ENCODE measurements at places on chromosomes 5 and 9. TPM values are rescaled to one million over a fixed set of nuclear protein-coding genes. Genes with fewer than 3 reads are reported as not detected.

DNA sequence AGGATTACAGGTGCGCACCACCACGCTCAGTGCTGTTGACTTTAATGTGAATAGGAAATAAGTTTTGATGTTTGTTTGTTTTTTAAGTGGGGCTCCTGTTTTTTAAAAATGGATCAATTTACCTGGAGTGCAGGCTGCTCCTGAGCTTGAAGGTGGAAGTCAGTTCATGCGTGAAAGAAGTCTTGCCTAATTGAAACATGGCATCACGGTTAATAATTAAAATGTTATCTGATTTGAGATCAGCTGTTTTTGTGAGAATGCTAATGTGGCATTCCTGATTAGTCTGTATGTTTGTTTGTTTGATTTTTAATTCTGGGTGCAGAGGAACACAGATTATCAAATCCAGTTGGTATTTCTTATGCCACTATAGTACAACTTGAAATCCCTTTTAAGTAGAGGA lies 6.5 kb downstream of the SFXN1 start:
- peaks cover 89% of the 10 kb centered on the region for H3K36me3 ChIP-seq
- H3K27me3 ChIP-seq = no peaks in the 10 kb centered on the region
- H3K4me1 ChIP-seq = peaks cover 88% of the 10 kb centered on the region
- DNase-seq = no peak

DNA sequence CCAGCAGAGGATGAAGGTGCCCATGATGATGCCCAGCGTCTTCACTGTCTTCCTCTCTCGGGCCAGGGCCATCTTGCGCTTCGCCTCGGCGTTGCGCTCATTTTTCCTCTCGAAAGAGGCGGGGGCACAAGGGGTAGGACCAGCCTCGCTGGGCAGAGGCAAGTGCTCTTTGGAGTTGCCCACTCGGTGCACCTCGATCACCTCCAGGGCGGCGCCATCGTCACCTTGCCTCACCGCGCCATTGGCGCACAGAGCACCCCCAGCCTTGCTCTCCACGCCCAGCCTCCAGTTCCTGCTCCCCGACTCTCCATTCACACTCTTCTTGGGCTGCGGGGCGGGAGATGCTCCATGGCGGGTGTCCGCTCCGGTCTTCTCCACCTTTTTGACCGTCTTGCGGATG lies 1.6 kb downstream of the HTR1A start:
- no peak for DNase-seq
- H3K36me3 ChIP-seq = peaks cover 7% of the 10 kb centered on the region
- peaks cover 51% of the 10 kb centered on the region for H3K27me3 ChIP-seq
- H3K4me3 ChIP-seq = no peak overlapping the region

- H3K4me1 ChIP-seq = peaks cover 7% of the 10 kb centered on the region
- peaks cover 83% of the 10 kb centered on the region for H3K27me3 ChIP-seq
- DNase-seq = no peak
- H3K27ac ChIP-seq = no peak overlapping the region
These were observed 5.2 kb upstream of the ISL1 start for GRCh38 chr5:51378061-51378409.

DNA sequence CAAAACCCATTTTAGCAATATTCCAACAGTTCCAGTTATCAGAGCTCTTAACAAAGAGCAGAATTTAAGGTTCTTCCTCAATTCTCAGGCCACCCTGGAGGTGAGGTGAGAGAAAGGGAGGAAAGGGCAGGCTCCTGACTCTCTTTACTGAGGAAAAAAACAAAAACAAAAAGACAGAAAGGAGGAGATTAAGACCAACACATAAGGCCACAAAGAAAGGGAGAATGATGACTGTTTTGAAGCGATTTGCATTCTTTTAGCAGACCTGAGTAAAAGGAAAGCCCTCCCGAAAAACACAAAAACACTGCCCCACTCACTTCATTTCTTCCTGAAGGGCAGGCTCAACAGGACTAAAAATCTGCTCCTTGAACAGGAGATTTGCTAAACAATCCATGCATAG lies 300.5 kb downstream of the ARL15 start:
- H3K27ac ChIP-seq = no peak overlapping the region
- H3K4me3 ChIP-seq = no peak overlapping the region
- no peak for DNase-seq
- H3K36me3 ChIP-seq = peaks cover 15% of the 10 kb centered on the region
- peaks cover 2% of the 10 kb centered on the region for H3K4me1 ChIP-seq

DNA sequence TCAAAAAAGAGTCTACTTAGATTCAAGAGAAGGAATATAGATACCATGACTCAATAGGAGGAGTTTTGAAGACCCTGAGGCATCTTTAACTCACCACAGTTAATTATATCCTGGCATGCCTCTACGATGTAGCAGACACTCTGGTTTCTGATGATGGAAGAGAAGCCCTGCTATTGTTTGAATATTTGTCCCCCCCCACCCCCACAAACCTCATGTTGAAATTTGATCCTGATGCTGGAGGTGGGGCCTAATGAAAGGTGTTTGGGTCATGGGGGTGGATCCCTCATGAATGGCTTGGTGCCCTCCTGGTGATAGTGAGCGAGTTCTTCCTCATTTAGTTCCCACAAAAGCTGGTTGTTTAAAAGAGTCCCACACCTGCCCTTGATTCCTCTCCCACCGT lies 147.9 kb upstream of the TBCA start:
- no peak overlapping the region for H3K4me3 ChIP-seq
- H3K27ac ChIP-seq = no peak overlapping the region
- peaks cover 12% of the 10 kb centered on the region for H3K27me3 ChIP-seq

GRCh38 chr9:127693143-127693542 lies 13.6 kb upstream of the CFAP157 start:
- no peaks in the 10 kb centered on the region for H3K27me3 ChIP-seq
- no peak overlapping the region for H3K4me3 ChIP-seq
- no peak overlapping the region for H3K27ac ChIP-seq
- H3K36me3 ChIP-seq = no peaks in the 10 kb centered on the region
- DNase-seq = no peak

DNA sequence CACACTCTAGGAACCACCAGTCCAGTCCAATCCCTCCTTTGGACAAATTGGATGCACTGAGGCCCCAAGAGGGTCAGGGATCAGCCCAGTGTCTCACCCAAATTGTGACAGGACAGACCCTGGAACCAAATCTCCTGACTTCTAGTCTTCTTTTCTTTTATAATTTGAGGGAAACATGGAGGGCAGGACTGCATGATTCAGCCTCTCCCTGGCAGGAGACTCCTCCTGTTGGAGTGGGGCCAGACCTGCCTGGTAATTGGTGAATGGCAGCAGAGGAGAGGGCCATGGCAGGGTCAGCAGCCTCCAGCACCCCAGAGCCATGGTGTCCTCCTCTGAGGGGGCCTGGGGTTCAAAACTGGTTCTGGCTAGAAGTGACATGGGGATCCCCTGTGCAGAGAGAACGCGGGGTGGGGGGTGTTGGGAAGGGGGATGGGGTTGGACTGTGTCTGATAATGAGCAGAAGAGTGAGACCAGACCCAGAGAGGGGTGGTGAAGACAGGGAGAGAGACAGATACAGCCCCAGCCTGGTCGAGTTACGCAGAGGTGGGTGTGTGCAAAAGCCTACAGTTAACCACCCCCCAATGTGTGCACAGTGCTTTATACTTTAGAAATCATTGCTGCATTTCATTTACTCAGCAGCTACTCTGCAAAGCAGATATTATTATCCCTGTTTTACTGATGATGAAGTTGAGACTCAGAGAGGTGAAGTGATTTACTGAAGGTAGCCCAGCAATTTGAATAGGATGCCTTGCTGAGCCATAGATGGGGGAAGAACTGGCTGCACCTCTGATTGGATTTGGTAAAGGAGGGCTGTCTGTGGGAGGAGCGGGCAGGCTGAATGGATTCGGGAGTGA lies 3.8 kb upstream of the SYNPO start:
- H3K27ac ChIP-seq = no peak overlapping the region
- no peak for DNase-seq
- no peaks in the 10 kb centered on the region for H3K4me1 ChIP-seq
- H3K36me3 ChIP-seq = no peaks in the 10 kb centered on the region
- H3K27me3 ChIP-seq = peaks cover 14% of the 10 kb centered on the region

DNA sequence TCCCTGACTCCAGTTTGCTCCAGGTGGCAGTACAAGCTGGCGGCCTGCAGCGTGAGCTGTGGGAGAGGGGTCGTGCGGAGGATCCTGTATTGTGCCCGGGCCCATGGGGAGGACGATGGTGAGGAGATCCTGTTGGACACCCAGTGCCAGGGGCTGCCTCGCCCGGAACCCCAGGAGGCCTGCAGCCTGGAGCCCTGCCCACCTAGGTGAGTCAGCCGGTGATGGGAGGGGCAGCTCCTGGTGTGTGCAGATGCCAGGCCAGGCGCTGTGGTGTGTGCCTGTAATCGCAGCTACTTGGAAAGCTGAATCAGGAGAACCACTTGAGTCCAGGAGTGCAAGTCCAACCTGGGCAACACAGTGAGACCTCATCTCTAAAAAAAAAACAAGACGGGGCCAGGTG lies 10.0 kb upstream of the CACFD1 start:
- DNase-seq = no peak
- H3K4me3 ChIP-seq = no peak overlapping the region
- no peaks in the 10 kb centered on the region for H3K36me3 ChIP-seq
- no peaks in the 10 kb centered on the region for H3K4me1 ChIP-seq

DNA sequence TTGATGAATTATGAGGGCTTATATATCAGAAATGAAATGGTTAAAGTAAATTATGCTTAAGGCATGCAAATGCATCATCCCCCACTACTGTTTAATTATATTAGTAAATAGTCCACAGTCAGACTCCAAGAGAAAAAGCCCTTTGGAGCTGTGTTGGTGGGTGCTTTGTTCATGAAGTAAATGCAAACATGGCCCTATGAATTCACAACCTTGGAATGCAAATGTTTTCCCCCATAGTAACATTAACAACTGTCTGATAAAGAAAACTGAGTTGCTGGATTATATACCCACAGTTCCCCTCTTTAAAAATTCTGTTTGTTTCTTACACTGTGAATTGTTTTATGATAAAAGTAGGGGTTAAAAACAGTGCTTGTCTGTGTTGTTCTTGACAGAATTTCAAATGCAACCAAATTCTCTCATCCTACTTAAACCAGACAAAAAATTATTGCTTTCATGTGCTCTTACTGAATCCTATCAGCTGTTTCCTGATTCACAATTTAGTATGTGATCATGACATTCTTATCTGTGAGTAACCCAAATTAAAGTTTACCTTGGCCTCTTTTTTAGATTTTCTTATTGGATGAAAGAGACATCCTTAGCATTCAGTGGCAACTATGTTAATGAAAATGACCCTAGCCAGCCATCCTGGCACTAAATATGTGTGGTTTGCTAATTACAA lies 48.5 kb upstream of the SNCAIP start:
- no peaks in the 10 kb centered on the region for H3K4me1 ChIP-seq
- H3K36me3 ChIP-seq = no peaks in the 10 kb centered on the region
- DNase-seq = no peak
- no peak overlapping the region for H3K4me3 ChIP-seq
- H3K27ac ChIP-seq = no peak overlapping the region

DNA sequence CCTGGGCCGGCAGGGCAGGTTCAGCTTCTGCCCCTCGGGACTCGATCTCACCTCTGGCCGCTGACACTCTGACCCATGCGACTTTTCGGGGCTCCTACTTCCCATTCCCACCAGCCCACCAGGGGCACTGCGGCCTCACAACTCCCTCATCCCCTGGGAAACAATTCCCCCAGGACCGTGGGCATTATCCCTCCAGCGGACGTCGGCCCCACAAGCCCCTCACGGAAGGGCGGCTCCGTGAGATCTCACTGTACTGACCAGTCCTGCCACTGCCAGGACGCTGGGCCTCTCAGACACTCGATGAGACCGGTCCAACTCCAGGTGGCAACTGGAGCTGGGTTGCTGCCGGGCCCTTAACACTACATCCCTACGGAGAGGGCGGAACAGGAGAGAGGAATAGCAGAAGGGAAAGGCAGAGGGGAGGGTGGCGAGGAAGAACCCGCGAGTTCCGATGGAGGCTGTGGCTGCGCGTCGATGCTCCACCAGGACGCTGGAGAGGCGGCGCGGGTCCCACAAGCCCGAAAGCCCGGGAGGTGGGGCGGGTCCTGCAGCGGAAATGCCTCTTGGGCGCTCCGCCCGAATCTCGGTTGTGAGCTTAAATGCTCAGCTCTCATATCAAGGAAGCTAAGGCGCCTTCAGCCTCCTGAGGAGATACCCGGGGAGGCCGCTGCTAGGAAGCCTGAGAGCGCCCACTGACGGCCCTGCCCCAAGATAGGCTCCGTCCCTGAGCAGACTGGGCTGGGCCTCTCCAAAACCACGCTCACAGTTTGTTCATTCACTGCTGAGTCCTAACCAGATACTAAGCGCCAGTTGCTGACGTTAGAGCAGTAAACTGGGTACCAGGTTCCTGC lies 36.3 kb downstream of the VCP start:
- H3K27ac ChIP-seq = peak overlapping the region; percentile 36
- peak; percentile 56 for DNase-seq
- H3K27me3 ChIP-seq = no peaks in the 10 kb centered on the region
- peaks cover 2% of the 10 kb centered on the region for H3K4me1 ChIP-seq
- H3K36me3 ChIP-seq = peaks cover 7% of the 10 kb centered on the region
- peak overlapping the region; percentile 49 for H3K4me3 ChIP-seq

GRCh38 chr5:137631453-137631852 lies 104.4 kb downstream of the KLHL3 start:
- DNase-seq = no peak
- H3K4me1 ChIP-seq = peaks cover 3% of the 10 kb centered on the region
- no peak overlapping the region for H3K4me3 ChIP-seq

DNA sequence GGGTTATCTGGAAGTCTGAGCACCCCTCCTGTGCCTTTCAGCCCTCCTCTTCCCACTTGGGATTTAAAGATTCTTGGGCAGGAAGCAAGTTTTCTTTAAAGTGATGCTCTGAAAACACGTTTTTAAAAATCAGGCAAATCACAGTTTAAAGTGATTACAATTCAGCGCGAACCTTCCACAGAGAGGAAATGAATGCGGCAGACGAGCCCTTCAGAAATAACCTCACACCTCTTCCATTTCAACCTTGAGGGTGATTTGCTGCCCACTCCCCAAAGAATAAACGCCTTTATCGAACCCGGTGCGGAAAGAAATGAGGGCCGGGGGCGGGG lies 2.3 kb upstream of the EFNA5 start:
- H3K4me1 ChIP-seq = peaks cover 23% of the 10 kb centered on the region
- no peak for DNase-seq

GRCh38 chr5:138651767-138652117 lies 76.5 kb upstream of the HSPA9 start:
- peaks cover 26% of the 10 kb centered on the region for H3K4me1 ChIP-seq
- H3K27me3 ChIP-seq = peaks cover 95% of the 10 kb centered on the region
- no peak for DNase-seq
- no peak overlapping the region for H3K4me3 ChIP-seq
- H3K36me3 ChIP-seq = peaks cover 3% of the 10 kb centered on the region

GRCh38 chr5:64518793-64519192 lies 13.0 kb downstream of the RGS7BP start:
- no peaks in the 10 kb centered on the region for H3K36me3 ChIP-seq
- H3K27me3 ChIP-seq = no peaks in the 10 kb centered on the region

PCDH12 gene
- total RNA-seq = 1.3 TPM

C5orf58 gene
- total RNA-seq = not detected

TAS2R1 gene
- total RNA-seq = not detected

PCDHGB7 gene
- not detected for total RNA-seq

TAF7 gene
- 60.5 TPM for total RNA-seq

ACTBL2 gene
- total RNA-seq = not detected

B4GALT1 gene
- 35.0 TPM for total RNA-seq
